Epithelial cell of proximal tubule (primary cell): ENCODE measurements at places on chromosomes 4 and X. TPM values are rescaled to one million over a fixed set of nuclear protein-coding genes. Genes with fewer than 3 reads are reported as not detected.

Gene CXCR3
- total RNA-seq = not detected in 2 replicates

Gene VCX2
- not detected in 2 replicates for total RNA-seq

Gene AFF2
- under 0.01 and 0.06 TPM in 2 replicates for total RNA-seq

Gene HSFX1
- total RNA-seq = 0.51 TPM in 1 of 2 replicates, not detected in the other

Gene UPF3B
- total RNA-seq = 4.6 and 4.8 TPM in 2 replicates

Gene FGD1
- total RNA-seq = 10.2 and 10.3 TPM in 2 replicates

Gene SPIN2A
- total RNA-seq = 0.14 TPM in 1 of 2 replicates, not detected in the other

Gene DOK7
- total RNA-seq = 0.51 and 0.81 TPM in 2 replicates

Gene SUPT20HL1
- not detected in 2 replicates for total RNA-seq

Gene NAP1L3
- 1.4 TPM in 2 replicates for total RNA-seq

Gene LRRC66
- total RNA-seq = 0.07 TPM in 1 of 2 replicates, not detected in the other

Gene IL1RAPL2
- total RNA-seq = not detected in 2 replicates

Gene FAM200B
- total RNA-seq = 28.5 and 37.5 TPM in 2 replicates

Gene ZGRF1
- total RNA-seq = 7.1 and 7.6 TPM in 2 replicates

Gene ADH7
- total RNA-seq = not detected in 2 replicates

Gene DNAAF6
- total RNA-seq = not detected in 2 replicates

Gene POLN
- 0.29 and 0.94 TPM in 2 replicates for total RNA-seq

Gene AP1S2
- total RNA-seq = 48.6 and 69.0 TPM in 2 replicates

Gene NPY1R
- total RNA-seq = 0.40 and 3.3 TPM in 2 replicates

Gene AMTN
- total RNA-seq = not detected in 2 replicates

Gene LCORL
- total RNA-seq = 14.2 and 16.5 TPM in 2 replicates

Gene EMCN
- not detected in 2 replicates for total RNA-seq

Gene TMEM33
- total RNA-seq = 39.2 and 43.2 TPM in 2 replicates

Gene IL3RA
- not detected in 2 replicates for total RNA-seq

Gene DMP1
- not detected in 2 replicates for total RNA-seq

Gene NIPAL1
- 3.9 and 8.7 TPM in 2 replicates for total RNA-seq

Gene GAR1
- 12.7 and 27.7 TPM in 2 replicates for total RNA-seq

Gene HDAC8
- 13.2 and 14.0 TPM in 2 replicates for total RNA-seq

Gene TMPRSS11D
- total RNA-seq = not detected in 2 replicates

Gene ADH1B
- not detected in 2 replicates for total RNA-seq

Gene SMARCA5
- total RNA-seq = 39.0 and 39.5 TPM in 2 replicates

Gene C4orf17
- not detected in 2 replicates for total RNA-seq

Gene SLC34A2
- 1.6 and 14.8 TPM in 2 replicates for total RNA-seq

Gene LONRF3
- total RNA-seq = 2.8 and 6.6 TPM in 2 replicates

Gene ARMCX5
- 6.1 and 6.4 TPM in 2 replicates for total RNA-seq

Gene PRR27
- total RNA-seq = not detected in 2 replicates

Gene CHRNA9
- not detected in 2 replicates for total RNA-seq

Gene HSFX4
- not detected in 2 replicates for total RNA-seq

Gene CLCN4
- total RNA-seq = 1.2 and 4.4 TPM in 2 replicates

Gene PHEX
- 0.07 and 0.29 TPM in 2 replicates for total RNA-seq

Gene SERPINA7
- not detected in 2 replicates for total RNA-seq

Gene ATP6AP2
- total RNA-seq = 60.1 and 74.9 TPM in 2 replicates

Gene F8A3
- 4.6 TPM in 1 of 2 replicates, not detected in the other for total RNA-seq

Gene MAGEA11
- total RNA-seq = not detected in 2 replicates

Gene TKTL1
- 0.17 TPM in 1 of 2 replicates, not detected in the other for total RNA-seq

Gene FAM184B
- 0.07 and 0.17 TPM in 2 replicates for total RNA-seq

Gene DDIT4L
- total RNA-seq = 3.1 and 4.3 TPM in 2 replicates

Gene NOA1
- 24.8 and 28.1 TPM in 2 replicates for total RNA-seq

Gene IL13RA2
- total RNA-seq = 0.22 and 2.3 TPM in 2 replicates

Gene CCDC120
- total RNA-seq = 4.0 and 4.5 TPM in 2 replicates

Gene PLRG1
- 54.0 and 94.4 TPM in 2 replicates for total RNA-seq

Gene GCNA
- total RNA-seq = 0.14 and 0.52 TPM in 2 replicates

Gene EMD
- 50.7 and 63.0 TPM in 2 replicates for total RNA-seq
